ENCODE measurements at places on chromosomes 13 and 19.

DNA sequence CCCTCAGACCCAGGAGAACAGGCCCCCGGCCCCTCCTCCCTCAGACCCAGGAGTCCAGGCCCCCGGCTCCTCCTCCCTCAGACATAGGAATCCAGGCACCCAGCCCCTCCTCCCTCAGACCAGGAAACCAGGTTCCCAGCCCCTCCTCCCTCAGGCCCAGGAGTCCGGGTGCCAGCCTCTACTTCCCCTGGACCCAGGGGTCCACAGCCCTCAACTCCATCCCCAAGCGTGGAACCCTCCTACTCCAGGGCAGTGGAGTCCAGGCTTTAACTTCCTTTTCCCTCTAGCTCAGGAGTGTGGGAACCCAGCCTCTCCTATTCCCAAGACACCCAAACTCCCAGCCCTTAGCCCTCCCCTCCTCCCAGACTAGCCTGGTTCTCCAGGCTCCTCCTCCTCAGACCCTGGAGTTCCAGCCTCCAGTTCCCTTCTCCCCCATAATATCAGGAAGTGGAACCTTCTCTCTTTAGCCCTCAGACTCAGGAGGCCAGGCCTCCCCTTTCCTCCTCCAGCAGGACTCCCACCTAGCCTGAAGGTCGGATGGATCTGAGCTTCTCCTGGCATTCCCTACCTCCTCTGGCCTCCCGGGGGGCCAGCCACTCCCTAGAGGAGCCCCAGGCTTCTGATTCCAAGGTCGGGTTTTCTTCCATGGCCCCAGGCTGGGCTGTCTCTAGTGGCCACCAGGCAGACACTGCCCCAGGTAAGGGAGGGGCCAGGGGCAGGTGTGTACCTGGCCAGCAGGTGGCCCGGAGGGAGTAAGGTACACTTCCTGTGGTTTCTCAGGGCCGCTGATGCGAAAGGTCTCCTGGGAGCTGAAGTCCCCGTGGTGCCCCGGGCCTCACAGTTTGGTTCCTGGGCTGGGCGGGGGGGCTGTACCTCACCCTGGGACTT is at the start of gene TMC4:
Gene TMC4 (minus strand): TSS at position 690 of the 888 bp plus-strand sequence. CDS start 43 bp downstream, at position 647.
- DNase-seq: no peak

DNA sequence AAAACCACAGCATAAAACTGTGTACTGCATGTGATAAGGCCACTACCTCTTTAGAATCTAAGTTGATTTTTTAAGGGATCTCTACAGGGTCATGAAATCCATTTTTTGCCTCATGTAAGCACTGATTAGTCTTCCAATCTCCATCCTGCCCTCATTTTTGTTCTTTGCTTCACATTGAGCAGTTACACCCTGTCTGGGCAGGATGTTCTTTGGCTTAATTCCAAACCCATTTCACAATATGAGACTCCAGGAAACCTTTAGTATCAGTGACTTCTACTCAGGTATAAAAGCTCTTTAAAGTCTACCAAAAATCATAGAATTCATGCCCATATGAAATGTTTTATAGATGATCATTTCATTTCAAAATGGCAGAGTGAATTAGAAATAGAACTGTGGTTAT is 592.6 kb downstream of the TBC1D4 start:
- no peak for DNase-seq

DNA sequence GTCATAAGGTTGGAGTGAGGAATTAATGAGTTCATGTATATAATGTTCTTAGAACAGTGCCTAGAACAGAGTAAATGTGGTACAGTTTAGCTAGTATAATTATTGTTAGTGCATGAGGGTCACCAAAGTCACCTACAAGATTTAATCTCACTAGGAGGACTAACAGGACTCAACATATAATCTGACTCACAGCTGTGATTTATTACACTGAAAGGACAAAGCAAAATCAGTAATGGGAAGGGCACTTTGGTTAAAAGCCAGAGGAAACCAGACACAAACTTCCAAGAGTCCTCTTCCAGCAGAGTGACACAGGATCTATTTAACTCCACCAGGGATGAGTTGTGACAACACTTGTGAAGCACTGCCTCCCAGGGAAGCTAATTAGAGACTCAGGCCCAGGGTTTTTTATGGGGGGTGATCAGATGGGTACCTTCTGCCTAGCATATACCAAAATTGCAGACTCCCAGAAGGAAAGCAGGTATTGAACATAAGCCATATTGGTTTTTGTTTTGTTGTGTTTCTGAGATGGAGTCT is 341.2 kb upstream of the DACH1 start:
- no peak for DNase-seq

DNA sequence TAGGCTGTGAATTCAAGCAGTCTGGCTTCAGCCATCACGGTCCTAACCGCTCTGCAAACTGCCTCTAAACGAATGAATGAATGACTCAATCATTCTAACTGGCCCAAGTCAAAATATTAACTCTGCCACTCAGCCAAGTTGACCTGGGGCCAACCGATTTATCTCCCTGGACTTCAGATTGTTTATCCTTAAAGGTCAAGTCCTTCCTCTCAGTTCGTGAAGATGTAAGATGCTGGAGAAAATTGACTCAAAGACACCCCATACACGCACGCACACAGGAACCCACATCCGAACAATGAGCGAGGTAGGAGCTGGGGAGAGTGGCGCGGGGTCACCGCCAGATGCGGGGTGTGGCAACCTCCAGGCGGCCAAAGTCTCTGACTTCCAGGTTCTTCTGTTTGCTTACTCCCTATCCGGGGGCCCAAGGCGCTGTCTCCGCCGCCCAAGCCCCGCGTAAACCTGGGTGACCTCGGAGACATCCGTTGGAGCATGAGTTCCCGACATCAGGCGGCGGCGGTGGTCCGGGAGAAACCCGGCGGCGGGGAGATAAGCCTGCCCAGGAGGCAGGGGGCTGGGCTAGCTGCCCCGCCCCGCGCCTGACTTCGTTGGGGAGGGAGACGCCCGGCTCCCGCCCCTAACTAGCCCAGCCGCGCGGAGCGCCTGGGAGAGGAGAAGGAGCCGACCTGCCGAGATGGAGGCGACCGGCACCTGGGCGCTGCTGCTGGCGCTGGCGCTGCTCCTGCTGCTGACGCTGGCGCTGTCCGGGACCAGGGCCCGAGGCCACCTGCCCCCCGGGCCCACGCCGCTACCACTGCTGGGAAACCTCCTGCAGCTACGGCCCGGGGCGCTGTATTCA is at the start of gene CYP2S1:
Gene CYP2S1 (plus strand): TSS at position 646 of the 856 bp plus-strand sequence. CDS start 46 bp downstream, at position 692.
- DNase-seq: peak; percentile 49

DNA sequence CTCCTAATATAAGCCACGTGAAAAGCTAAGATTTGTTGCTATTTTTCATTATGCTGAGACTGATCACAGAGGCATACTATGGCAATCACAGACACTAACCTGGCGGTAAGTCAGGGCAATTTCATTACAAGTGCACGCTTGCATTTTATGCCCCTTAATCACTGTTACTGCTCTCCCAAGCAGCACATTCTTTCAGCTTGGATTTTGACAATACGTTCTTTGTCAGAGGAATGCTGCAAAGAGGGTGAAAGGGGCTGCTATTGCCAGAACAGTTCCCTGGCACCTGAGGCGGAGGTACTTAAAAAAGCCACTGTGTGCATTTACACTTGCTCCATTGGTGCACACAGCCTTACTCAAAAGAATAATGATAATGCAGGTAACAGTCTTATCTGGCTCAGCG is 346.6 kb downstream of the RFC3 start:
- no peak for DNase-seq

DNA sequence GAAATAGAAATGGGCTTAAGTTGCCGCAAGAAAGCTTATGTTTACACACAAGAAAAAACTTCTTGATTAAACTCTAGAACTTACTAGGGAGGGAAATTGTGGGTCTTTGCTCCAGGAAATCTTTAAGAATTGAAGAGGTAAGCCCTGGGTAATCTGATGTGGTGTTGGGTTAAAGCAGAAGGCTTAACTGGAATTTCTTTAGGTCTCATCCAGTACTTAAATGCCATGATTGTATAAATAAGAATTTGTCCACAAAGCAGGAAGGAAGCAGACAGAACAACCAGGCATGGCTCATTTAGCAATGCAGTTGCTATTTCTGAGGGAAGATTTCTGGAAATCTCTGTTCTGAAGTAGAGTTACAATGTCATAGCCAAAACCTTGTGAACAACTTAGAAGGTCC is 360.4 kb downstream of the KLF5 start:
- DNase-seq: no peak

- no peak for DNase-seq
Measured at GRCh38 chr13:20461860-20462532, 63.7 kb downstream of the CRYL1 start.

DNA sequence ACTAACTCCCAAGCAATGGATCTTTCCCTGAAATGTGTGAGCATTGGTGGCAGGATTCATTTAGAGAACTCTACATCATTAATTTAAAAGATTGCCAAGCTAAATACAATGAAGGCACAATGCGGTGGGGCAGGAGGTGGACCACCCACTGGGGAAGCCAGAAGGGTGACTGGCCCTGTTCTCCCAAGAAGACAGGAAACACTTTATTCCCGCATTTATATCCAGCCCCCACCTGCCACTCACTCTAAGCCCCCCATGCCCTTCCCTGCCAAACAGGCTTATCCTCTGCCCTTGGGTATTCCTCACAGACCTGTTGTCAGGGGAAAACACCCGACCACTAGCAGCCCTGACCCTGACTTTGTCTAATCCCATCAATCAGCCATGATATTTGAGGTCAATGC is 189.1 kb upstream of the UBL3 start:
- DNase-seq: no peak

GRCh38 chr19:4267101-4267900 is 11.8 kb upstream of the SHD start:
- peak; percentile 54 for DNase-seq

GRCh38 chr13:99909836-99910619 is 61.5 kb downstream of the ZIC5 start:
- no peak for DNase-seq

GRCh38 chr13:111467111-111467890 is 146.9 kb downstream of the TEX29 start:
- no peak for DNase-seq

DNA sequence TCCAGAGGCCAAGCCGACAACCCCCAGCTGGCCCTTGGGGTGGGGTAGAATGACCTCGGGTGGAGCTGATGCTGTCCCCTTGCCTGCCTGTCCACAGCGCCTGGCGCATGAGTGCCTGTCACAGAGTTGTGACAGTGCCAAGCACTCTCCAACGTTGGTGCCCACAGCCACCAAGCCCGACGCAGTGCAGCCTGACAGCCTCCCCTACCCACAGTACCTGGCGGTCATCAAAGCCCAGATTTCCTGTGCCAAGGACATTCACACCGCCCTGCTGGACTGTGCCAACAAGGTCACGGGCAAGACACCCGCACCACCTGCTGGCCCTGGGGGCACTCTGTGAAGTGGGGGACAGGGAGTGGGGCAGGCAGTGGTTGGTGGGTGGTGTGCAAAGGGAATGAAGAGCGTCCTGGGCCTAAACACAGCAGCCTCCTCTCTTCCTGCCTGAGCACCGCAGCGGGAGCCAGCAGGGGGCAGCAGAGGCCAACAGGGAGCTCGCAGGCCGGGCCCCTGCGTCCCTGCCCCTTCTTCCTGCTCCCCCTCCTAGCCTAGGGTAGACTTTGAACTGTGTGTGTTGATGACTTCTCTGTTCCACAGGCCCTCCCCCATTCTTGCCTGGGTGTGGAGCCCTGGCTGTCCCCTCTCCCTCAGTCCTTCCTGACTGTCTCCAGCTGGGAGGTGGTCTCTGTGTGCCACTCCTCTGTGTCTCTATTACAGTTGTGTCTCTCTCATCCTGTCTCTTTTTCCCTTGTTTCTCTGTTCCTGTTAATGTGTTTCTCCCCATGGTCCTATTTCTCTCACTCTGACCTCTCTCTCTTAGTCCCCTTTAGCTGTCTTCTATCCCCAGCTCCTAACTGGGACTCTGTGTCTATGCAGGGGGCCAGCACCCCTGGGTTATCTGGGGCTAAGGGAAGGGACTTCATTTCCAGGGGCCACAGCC is 6.5 kb downstream of the MED29 start:
- peak; percentile 92 for DNase-seq

DNA sequence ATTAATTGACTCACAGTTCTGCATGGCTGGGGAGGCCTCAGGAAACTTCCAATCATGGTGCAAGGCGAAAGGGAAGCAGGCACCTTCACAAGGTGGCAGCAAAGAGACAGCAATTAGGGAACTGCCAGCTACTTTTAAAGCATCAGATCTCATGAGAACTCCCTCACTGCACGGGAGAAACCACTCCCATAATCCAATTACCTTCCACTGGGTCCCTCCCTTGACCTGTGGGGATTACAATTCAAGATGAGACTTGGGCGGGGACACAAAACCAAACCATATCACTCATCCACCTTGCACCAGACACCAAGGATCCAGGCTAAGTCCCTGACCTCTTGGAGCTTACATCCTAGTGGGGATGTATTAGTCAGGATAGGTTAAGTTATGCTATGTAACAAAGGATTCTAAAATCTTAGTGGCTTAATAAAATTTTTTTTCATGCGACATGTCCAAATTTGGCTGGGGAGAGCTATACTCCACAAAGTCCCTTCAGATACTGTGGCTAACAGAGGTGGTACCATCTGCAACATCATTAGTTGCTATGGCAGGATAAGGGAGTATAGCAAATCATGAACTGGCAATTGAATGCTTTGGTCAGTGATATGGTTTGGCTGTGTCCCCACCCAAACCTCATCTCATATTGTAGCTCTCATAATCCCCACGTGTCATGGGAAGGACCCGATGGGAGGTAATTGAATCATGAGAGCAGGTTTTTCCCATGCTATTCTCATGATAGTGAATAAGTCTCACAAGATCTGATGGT is 8.3 kb upstream of the FAM187B start:
- DNase-seq: no peak

DNA sequence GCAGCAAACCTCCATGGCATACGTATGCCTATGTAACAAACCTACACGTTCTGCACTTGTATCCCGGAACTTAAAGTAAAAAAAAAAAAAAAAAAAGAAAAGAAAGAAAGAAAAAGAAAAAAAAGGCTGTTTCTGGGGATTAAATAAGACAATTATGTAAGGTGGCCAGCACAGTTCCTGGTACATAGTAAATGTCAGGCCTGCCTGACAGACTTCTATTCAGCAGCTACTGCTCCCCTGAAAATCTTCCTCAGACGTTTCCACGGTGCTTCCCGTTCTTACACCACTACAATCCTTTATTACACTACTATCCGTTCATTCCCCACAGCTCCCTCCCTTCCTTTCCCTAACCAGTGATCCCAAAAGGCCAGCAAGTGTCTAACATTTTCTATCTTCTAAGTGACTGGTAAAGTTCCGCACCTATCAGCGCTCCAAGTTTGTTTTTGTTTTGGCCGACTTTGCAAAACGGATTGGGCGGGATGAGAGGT is 636 bp upstream of the RB1 start:
- DNase-seq: peak; percentile 14

DNA sequence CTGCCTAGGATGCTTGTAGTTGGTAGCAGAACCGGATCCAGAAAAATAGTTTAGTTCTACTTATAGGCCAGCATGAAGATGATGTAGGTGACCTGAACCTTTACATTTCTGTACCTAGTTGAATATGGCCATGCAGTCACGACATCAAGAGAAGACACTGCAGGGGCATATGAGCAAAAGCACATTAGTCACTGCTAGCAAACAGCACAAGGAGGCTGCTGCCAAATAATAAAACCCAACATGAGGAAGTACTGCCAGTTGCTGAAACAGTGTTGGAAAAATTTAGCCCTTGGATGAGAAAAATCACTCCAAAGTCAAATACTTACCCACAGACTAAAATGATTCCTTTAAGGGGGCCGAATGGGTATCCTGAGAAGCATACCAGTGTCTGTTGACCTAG is 20.8 kb downstream of the ERICH6B start:
- no peak for DNase-seq

GRCh38 chr13:88623150-88623549 is 952.0 kb downstream of the SLITRK5 start:
- DNase-seq: no peak

All from HAP-1 (cell line).